ENCODE measurements at places on chromosomes 7 and 10.

GRCh38 chr10:110068780-110069179 lies 61.0 kb downstream of the ADD3 start:
- DNase-seq, result no peak

DNA sequence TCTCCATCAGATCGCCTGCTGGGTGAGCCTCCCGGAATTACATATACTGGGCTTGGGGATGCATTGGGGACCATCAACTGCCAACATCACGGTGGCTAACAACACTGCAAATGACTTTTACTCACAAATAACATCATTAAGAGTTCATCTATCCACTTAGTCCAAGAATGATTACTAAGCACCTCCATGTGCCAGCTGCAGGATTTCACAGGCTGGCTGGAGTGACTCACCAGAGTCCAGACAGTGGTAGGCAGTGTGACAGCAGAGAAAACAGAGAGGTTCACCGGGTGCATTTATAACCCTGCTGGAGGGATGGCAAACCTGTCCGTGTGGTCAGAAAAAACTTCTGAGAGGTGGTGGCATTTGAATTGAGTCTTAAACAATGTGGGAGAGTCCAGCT lies 3.2 kb upstream of the IGFBP3 start:
- DNase-seq, result no peak

- peak; percentile 78 for DNase-seq
These were observed 72.6 kb downstream of the PFKFB3 start for GRCh38 chr10:6275022-6275997.

DNA sequence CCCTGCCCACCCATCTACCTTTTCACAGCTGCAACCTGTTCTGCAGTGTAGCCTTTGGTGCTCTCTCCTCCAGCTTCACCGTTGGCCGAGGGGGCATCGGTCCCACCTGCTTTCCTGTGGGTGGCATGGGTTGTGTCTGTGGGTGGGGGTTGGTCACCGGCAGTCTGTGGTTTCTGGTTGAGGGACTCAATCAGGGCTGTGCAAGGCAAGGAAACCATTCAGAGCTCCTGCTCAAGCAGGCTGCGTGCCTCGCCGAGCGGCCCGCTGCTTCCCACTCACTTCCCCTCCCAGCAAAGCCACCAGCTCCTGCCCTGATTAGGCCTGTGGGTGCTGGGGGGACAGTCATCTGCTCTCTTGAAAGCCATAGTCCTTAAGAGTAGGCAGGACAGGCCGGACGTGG lies 9.8 kb downstream of the DNAJB12 start:
- no peak for DNase-seq

GRCh38 chr7:117020591-117020973 lies 67.3 kb downstream of the ST7 start:
- no peak for DNase-seq
